ENCODE measurements at places on chromosomes 6 and 20. TPM values are rescaled to one million over a fixed set of nuclear protein-coding genes. Genes with fewer than 3 reads are reported as not detected.

The BTNL2 gene
- polyA plus RNA-seq: not detected

The SRSF12 gene
- polyA plus RNA-seq: 0.04 TPM

The NDUFAF5 gene
- polyA plus RNA-seq: 24.1 TPM

The RSPH9 gene
- polyA plus RNA-seq: 0.37 TPM

The KIF6 gene
- polyA plus RNA-seq: 0.02 TPM

The NKX2-2 gene
- polyA plus RNA-seq: not detected

The PRND gene
- polyA plus RNA-seq: not detected

The CALHM6 gene
- 0.81 TPM for polyA plus RNA-seq

The OPN5 gene
- polyA plus RNA-seq: not detected

The HSPA1L gene
- 1.2 TPM for polyA plus RNA-seq

The NR2E1 gene
- not detected for polyA plus RNA-seq

The GSTA3 gene
- not detected for polyA plus RNA-seq

The CD24 gene
- polyA plus RNA-seq: 0.89 TPM

The DCBLD1 gene
- 14.9 TPM for polyA plus RNA-seq

The NMBR gene
- polyA plus RNA-seq: 0.15 TPM

Data from AG04450 (cell line).